ENCODE measurements at places on chromosomes 4 and X.

DNA sequence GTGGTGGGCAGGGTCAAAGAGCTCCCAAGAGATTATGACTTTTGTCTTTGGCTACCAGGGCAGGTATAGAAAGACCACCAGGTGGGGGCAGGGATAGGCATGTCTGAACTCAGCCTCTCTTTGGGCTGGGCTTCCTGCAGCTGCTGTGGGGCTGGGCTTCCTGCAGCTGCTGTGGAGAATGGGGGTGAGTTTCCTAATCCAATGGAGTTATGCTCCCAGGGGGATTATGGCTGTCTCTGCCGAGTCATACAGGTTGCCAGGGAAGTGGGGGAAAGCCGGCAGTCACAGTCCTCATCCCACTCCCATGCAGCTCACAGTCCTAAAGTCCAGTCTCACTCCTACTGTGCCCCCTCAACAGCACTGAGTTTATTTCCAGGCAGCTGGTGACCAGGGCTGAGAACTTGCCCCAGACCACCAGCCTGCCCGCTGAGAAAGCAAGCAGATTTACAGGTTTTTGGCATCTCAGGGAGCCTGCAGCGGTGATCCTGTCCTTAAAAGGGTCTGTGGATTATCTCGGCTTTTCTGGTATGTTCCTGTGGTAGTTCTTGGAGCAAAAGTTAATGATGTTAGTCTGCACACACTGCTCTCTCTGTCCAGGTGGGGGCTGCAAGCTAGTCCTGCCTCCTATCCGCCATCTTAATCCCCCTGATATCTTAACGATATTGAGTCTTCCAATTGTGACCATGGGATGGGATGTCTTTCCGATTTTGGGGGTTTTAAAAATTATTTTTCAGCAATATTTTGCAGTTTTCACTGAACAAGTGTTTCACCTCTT lies 133.4 kb downstream of the RTL9 start:
- no peak for DNase-seq

GRCh38 chr4:2689825-2690700 lies 66.1 kb downstream of the TNIP2 start:
- no peak for DNase-seq

GRCh38 chr4:120062663-120063195 lies 3.9 kb downstream of the MAD2L1 start:
- DNase-seq: no peak

DNA sequence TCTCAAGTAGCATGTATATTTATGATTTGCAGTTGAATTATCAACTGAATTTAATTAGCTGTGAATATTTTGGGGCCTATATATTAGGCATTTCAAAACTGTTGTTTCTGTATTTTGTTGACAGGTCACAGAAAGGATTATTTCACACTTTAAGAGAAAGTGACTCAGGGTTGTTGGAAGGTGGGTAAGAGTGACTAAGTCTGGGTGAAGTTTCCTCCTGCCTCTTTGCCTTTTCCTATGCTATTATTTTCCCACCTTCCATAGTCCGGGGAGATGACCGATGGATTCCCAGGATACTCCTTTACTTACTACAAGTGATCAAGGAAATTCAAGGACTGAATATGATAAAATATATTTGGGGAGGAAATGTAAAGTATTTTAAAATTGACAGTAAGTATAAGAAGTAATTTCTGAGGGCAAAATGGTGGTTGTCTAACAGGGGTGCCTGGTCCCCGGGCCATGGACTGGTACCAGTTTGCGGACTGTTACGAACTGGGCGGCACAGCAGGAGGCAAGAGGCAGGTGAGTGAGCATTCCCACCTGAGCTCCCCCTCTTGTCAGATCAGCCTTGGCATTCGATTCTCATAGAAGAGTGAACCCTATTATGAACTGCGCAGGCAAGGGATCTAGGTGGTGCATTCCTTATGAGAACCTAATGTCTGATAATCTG lies 175.5 kb upstream of the GPRIN3 start:
- no peak for DNase-seq

DNA sequence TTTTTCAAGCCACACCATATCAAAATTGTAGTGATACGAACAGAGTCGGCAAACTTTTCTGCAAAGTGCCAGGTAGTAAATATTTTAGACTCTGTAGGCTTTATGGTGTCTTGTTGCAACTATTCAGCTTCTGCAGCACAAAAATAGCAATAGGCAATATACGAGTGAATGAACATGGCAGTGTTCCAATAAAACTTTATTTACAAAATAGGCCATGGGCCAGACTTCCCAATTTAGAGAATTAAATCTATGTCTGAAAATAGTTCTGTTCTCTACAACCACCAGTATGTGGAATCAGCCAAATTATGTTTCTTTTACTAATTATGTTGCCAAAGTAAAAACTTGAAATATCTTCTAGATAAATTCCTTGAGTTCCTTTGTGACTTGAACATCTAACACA lies 56.5 kb downstream of the NCAPG start:
- no peak for DNase-seq

GRCh38 chrX:9465380-9466123 lies 694 bp downstream of the TBL1X start:
- DNase-seq: no peak

Measured in liver (tissue), 10 donors.